Mesothelial cell of epicardium (in vitro differentiated cells): ENCODE measurements at places on chromosomes 16 and 17.
A peak's percentile ranks its signal among the peaks of the same experiment; 100 is the strongest.

- peak; percentile 73 for DNase-seq
- no peaks in the 10 kb centered on the region for H3K4me1 ChIP-seq
- peaks cover 14% of the 10 kb centered on the region for H3K27me3 ChIP-seq
Observed at GRCh38 chr16:9159839-9160550, 68.6 kb downstream of the HAPSTR1 start.

DNA sequence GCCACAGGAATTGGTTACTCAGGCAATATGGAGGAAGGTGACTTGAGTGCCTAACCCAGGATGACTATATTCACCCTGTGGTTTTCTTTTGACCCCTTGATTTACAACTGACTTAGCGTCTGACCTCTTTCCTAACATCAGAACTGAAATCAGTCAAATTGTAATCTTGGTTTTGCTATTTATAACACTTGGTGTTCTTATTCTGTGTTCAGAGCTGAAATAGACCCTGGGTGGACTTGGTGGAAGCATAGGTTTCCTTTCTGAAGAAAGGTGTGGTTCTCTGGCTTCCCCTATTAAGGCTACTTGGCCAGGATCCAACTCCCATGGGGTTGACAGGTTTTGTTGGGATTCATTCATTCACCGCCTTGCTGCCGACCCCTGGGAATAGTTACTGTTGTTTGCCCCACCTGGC is 80.8 kb downstream of the CLEC16A start:
- H3K4me1 ChIP-seq: peaks cover 8% of the 10 kb centered on the region
- H3K36me3 ChIP-seq: peaks cover 74% of the 10 kb centered on the region
- no peak overlapping the region for H3K4me3 ChIP-seq
- no peak for DNase-seq

DNA sequence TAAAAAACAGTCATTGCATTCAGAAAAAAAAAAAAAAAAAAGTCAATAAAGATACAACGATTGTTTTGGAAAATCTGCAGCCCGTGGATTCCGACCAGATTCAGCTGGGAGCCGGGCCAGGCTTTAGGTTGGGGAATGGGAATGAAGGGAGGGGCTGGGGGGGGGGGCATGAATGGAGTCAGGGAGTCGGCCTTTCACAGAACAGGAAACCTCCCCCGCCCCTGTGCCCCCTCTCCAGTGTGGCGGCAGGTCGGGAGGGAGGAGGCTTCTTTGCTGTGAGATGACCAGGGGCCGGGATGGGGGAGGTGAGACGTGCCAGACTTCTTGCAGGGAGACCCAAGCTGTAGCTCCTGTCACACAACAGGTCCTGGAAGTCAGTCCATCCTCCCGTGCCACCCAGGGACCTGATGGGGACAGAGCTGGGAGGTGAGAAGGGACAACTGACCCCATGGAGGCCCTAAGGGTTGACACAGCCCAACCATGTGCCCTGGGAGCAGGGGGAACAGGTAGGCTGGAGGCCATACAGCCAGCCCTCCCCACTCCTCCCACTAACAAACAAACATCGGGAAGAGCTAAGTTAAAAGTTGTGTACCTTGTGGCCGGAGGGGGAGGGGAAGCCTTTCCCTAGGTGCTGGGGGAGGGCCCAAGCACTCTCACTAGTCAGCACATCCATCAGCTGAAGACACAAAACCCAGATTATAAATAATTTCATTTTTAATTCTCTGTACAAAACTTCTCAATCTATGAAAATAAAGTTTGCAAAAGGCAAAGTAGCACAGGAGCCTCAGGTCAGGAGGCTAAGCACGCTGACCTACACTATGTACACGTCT is 25.2 kb downstream of the SREBF1 start:
- peak overlapping the region; percentile 89 for H3K27ac ChIP-seq
- H3K36me3 ChIP-seq: peaks cover 5% of the 10 kb centered on the region
- H3K4me3 ChIP-seq: no peak overlapping the region
- peaks cover 33% of the 10 kb centered on the region for H3K4me1 ChIP-seq
- H3K27me3 ChIP-seq: no peaks in the 10 kb centered on the region
- no peak for DNase-seq

DNA sequence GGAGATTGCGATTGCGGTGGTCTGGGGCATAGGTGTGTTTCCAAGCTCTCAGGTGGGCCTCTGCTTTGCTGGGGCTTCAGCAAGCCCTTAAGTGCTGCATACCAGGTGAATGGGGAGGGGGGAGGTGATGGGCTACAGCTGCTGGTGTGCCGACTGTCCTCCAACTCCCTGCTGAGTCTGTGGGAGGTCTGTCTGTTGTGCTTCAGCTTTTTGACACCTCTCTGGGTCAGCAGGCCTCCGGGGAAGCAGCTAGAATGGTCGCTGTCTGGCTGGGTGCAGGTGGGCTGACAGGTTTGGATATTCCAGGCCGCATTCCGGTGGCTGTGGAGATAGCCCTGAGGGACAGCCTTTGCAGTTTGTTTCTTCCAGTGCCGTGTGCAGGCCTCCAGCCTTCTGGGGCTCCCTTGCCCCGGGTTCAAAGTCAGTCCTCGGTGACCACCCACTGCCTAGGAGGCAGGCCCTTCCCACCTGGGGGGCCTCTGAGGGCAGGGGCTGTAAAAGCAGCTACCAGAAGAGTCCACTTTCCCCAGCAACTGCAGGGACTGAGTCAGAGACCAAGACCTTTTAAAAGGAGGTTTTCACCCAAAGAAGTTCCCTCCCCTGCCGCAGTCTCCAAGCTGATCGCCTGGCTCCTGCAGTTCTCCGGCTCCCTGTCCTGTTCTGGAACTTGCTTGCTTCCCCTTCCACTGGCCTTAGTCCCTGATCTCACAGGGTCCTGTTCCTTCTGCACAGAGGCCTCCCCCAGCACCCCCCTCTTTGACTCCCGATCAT is 2.0 kb upstream of the TTYH2 start:
- peak overlapping the region; percentile 57 for H3K27ac ChIP-seq
- peaks cover 41% of the 10 kb centered on the region for H3K27me3 ChIP-seq
- peak; percentile 48 for DNase-seq
- H3K4me1 ChIP-seq: peaks cover 39% of the 10 kb centered on the region
- H3K36me3 ChIP-seq: peaks cover 4% of the 10 kb centered on the region
- peak overlapping the region; percentile 77 for H3K4me3 ChIP-seq

DNA sequence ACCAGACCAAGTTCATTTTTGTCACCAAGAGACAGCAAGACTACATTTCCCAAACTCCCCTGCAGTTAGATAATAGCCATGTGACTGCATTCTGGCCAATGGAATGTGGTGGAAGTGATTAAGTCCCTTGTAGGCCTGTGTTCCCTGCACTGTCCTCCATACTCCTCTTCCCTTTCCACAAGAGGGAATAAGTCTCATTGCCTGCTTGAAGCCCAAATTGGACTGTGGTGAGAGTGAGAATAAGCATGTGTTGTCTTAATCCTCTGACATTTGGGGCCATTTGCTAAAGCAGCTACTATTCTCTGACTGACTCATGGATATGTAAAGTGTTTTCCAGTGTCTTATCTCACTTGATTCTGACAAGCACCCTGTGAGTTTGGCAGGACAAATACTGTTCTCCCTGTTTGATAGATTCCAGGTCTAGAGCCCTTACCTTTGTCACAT is 20.7 kb downstream of the PIK3R6 start:
- no peaks in the 10 kb centered on the region for H3K27me3 ChIP-seq
- H3K27ac ChIP-seq: no peak overlapping the region
- H3K4me1 ChIP-seq: no peaks in the 10 kb centered on the region
- no peak overlapping the region for H3K4me3 ChIP-seq
- DNase-seq: no peak
- H3K36me3 ChIP-seq: no peaks in the 10 kb centered on the region

DNA sequence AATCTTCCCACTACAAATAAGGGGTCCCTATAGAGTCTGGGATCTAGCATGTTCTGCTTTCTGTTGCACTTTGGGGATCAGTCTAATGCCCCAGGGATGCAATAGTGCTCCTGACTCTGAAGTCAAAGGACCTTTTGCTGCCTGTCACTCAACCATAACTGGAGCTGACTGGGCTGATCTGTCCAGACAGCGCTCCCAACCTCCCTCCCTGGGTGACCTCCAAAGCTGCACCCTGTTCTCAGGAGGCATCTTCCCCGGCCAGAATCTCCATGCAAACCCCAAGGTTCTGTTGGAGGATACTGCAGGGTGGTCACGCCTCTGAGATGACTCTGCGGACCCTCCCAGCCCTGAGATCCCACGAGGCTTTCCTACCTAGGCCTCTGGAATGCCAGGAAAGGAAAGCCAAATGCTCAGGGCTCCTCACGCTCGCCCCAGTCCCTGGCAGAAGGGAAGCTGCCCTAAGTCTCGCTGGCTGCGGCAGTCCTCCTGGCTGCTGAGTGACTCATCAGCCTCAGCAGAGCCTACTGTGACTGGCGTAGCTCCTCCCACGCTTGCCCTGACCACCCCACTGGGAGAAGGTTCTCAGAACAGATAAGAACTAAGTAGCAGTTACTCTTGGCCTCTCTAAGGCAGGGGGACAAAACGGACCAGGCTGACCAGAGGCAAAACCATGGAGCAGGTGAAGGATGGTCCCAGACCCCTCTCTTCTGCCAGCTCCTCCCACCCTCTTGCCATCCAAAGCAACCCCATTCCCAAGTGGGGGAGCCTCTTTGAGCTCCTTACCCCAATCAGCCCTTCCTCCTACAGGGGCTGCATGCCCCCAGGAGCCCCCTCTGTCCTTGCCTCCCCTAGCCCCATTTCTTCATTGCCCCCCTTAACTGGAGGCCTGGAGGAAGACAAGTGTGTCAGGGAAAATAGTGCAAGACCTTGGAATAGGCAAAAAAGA is 124.1 kb upstream of the TNRC6C start:
- H3K4me3 ChIP-seq: no peak overlapping the region
- H3K36me3 ChIP-seq: no peaks in the 10 kb centered on the region
- no peak for DNase-seq
- H3K27ac ChIP-seq: no peak overlapping the region
- peaks cover 13% of the 10 kb centered on the region for H3K27me3 ChIP-seq

- H3K4me3 ChIP-seq: no peak overlapping the region
- no peaks in the 10 kb centered on the region for H3K4me1 ChIP-seq
- no peak for DNase-seq
- no peak overlapping the region for H3K27ac ChIP-seq
- no peaks in the 10 kb centered on the region for H3K36me3 ChIP-seq
Observed at GRCh38 chr16:86248310-86248905, 261.9 kb upstream of the FOXF1 start.

DNA sequence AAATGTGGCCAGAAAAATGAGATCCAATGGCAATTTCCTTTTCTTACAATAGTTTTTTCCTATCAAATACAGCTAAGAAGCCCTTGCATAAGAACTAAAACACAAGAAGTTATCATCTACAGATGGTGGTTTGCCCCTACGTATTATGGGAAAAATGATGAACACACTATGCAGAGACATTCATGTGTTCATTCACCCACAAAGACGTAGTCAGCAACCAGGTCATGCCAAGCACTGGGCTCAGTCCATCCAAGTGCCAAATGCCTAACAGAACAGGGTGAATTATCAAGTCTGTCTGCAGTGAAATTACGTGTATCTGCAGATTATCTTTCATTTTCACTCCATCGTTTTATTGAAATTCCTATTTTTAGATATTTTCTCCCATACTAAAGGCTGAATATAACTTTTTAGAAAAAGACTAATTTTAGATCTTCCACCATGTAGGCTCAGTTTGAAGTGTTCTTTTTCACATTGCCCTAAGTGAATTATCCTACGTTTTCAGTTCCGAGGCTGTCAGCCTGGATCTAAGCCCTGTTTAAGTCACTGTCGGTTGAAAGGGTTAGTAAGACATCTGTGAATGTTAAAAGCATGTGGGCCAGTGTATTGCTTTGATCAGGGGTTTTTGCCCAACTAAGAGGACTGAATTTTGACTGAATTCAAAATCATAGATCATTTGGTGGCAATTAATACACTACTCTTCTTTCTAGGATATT is 78.1 kb upstream of the DHX40 start:
- no peaks in the 10 kb centered on the region for H3K36me3 ChIP-seq
- DNase-seq: no peak
- H3K4me3 ChIP-seq: no peak overlapping the region
- H3K27me3 ChIP-seq: no peaks in the 10 kb centered on the region

GRCh38 chr16:64657316-64658011 is 464.4 kb downstream of the CDH11 start:
- no peaks in the 10 kb centered on the region for H3K36me3 ChIP-seq
- DNase-seq: no peak
- no peaks in the 10 kb centered on the region for H3K27me3 ChIP-seq
- H3K27ac ChIP-seq: no peak overlapping the region
- H3K4me1 ChIP-seq: no peaks in the 10 kb centered on the region

GRCh38 chr17:21253646-21254441 is 634 bp upstream of the NATD1 start:
- H3K27me3 ChIP-seq: no peaks in the 10 kb centered on the region
- H3K27ac ChIP-seq: peak overlapping the region; percentile 78
- H3K36me3 ChIP-seq: no peaks in the 10 kb centered on the region
- peaks cover 4% of the 10 kb centered on the region for H3K4me1 ChIP-seq
- no peak for DNase-seq

DNA sequence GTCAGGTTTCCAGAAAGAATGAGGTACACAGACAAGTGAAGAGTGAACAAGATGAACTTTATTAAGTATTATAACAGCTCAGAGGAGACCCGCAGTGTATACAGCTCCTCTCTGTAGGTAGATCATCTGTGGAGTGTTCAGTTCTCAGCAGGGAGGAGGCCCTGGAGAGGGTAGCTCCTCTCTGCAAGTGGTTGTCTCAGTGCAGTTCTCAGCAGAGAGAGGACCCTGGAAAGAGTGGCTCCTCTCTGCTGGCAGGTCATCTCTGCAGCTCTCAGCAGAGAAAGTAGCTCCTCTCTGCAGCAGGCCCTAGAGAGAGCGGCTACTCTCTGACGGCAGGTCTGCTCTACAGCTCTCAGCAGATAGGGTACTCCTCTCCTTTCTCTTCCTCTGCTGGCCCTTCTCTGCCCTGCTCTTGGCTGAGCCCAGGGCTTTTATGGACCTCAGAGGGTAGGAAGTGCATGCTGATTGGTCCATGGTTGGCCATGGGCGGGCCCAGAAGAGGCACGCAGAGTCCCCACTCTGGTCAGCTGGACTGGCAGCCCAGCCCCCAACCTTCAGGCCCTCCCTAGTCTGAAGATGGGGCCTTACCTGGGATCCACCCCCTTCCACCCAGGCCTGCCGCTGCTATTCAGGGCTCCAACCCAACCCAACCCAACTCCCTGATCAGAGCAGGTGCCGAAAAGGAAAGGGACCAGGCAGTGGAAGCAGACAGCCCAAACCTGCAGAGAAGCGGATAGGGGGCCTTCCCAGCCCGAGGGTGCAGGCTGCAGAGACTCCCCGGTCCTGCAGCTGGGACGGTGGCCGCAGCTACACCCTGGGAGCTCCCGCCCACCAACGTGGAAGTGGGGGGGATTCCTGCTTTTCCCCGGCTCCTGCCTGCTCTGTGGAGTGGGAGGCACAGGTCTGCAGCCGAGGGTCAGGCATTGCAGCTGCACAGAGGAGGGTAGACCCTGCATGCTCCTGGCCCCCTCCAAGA is 18.5 kb upstream of the DNAJA2 start:
- DNase-seq: no peak
- no peaks in the 10 kb centered on the region for H3K36me3 ChIP-seq
- no peaks in the 10 kb centered on the region for H3K27me3 ChIP-seq
- H3K4me3 ChIP-seq: no peak overlapping the region
- no peak overlapping the region for H3K27ac ChIP-seq
